ENCODE measurements at places on chromosomes 2 and 18.

GRCh38 chr2:45814488-45814887 is 163.0 kb downstream of the PRKCE start:
- no peak for DNase-seq

DNA sequence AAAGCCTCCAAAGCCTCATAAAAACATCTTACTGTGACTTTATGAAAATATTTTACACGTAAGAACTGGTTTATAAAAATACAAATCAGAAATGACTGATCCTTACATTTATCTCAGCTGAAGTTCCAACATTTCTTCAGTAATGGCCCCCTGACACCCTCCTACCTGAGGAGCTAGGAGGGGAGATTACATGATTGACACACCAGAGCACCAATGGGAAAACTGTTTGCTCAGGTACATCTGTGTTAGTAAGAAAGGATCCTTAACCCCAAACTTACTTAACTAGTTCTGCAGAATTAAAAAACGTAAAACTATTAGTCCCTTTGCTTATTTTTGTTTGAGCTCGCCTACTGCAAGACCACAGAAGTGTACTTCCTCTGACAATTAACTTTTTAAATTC is 27.0 kb downstream of the ENOSF1 start:
- DNase-seq, result no peak

DNA sequence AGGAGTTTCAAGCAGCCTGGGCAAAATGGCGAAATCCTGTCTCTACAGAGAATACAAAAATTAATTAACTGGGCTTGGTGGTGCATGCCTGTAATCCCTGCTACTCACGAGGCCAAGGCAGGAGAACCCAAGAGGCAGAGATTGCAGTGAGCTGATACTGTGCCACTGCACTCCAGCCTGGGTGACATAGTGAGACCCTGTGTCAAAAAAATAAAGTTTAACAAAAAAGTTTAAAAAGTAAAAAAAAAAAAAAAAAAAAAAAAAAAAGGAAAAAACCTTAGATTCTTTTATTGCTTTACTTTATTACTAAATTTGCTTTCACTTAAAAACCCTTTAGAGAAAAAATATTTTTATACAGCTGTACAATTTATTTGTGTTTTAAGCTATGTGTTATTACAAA is 10.7 kb downstream of the CREB1 start:
- DNase-seq, result no peak

DNA sequence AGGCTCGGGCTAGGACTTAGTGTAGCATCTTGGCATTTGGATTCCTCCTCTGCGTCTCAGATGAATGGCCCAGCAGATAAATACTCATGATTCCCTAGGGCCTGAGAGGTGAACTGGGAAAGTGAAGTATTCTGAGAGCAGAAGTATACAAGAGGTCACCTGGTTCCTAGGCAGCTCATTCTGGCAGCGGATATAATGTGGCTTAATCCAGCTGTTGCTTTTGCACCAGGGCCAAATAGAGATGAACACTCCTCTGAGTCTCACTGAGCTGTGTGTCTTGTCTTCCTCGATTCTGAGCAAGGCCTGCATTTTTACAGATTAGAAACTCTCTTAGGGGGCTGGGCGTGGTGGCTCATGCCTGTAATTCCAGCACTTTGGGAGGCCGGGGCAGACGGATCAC is 196.1 kb downstream of the SLC4A3 start:
- DNase-seq, result no peak

DNA sequence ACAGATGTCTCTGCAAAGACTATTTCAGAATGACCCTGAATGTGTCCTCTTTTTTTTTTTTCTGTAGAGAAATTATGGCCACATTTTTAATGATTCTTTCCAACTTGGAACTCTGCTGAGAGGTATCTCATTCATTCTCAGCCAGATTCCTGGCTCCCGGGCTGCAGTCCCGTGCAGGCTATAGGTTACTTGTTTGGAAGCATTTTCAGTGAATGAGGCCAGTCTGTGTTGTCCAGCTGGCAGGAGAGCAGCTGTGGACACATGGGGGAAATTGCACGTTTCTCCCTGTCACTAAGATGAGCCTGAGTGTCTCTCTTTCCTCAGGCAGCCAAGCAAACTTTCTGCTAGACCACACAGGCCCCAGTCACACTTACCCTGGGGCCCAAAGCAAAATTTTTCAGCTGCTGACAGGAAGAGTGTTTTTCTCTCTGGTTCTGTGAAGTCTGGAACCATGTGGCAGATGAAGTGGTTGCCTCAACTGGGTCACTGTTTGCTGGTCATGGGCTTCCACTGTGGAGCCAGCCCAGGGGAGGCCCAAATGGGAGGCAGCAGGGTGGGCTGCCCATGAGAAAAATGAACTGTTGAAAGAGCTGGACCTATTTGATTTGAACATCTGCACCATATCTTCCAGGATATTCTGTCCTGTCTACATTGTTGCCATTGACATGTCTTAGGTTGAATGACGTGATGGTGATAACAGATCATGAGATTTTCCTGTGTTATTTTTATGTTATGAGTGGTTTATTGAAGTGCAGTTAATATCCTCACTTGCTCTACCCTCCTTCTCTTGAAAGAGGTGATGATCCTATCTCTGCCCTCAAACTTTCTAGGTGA is 431.2 kb downstream of the LPIN1 start:
- DNase-seq, result no peak

GRCh38 chr2:234111523-234111922 is 61.0 kb downstream of the SPP2 start:
- no peak for DNase-seq

DNA sequence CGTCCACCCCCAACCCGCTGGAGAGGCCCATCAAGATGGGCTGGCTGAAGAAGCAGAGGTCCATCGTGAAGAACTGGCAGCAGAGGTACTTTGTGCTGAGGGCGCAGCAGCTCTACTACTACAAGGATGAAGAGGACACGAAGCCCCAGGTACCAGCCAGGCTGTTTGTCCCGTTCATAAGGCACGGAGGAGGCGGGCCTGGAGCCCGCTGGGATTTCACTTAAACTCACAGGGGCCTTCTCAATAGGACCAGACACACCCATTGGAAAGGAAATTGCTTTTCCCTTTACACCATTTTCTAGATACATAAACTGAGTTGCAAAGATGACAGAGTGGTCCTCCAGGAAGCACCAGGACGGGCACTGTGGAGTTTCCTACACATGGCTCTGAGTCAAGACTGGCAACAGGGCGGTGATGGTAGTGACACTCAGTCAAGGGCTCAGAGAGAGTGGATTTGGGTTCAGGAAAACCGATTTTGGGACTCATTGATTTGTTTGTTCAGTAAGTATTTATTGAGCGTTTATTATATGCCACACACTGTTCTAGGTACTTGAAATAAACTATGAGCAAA is 40.7 kb downstream of the ARHGAP25 start:
- no peak for DNase-seq

GRCh38 chr2:6071519-6071918 is 379.3 kb downstream of the SOX11 start:
- no peak for DNase-seq

GRCh38 chr2:60840880-60841279 is 40.5 kb upstream of the REL start:
- no peak for DNase-seq

GRCh38 chr18:46623541-46623940 is 33.5 kb downstream of the LOXHD1 start:
- DNase-seq, result peak; percentile 55

GRCh38 chr2:215636816-215637215 is 200.9 kb upstream of the FN1 start:
- DNase-seq, result no peak

DNA sequence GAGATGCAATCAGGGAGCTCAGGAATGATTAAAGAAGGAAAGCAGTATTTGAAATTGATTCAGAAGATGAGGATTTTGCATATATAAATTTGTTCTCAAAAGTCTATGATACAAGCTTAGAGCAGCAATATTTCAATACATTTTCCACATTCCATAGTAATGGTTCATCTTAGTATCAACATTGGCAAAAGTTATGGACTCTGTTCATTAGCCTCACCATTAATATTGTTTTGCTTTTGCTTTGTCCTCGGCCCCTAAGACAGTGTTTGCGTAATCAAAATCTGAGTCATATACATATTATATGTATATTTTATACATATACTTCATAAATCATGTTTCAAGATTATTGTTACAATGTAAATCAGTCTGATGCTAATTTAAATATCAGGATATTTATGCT is 176.6 kb downstream of the CNTNAP5 start:
- no peak for DNase-seq

GRCh38 chr2:201228271-201228911 is 31.9 kb upstream of the CASP8 start:
- no peak for DNase-seq

DNA sequence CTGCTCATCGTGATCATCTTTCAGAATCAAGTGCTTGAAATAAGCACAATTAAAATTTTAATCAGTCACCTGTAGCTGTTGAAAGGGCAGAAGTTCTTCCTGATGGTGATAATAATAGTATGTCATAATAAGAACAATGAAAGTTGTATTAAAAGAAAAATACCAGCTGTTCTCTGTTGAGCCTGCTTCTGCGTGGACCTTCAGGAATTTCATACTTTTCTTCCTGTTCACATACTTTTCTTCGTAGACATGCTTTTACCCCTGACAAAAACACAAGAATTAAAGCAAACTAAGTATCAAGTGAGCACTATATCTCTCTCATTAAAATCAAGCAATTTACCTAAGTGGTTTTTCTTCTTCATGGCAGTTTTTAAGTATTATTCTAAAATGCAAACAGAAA is 79.2 kb downstream of the BARD1 start:
- DNase-seq, result no peak

GRCh38 chr2:80126596-80127189 is 177.9 kb downstream of the LRRTM1 start:
- DNase-seq, result no peak

GRCh38 chr18:77111951-77112746 is 20.4 kb downstream of the MBP start:
- DNase-seq, result no peak

GRCh38 chr2:169018390-169018789 is 12.7 kb downstream of the ABCB11 start:
- no peak for DNase-seq

GRCh38 chr2:201275069-201275468 is 14.7 kb downstream of the CASP8 start:
- DNase-seq, result no peak

DNA sequence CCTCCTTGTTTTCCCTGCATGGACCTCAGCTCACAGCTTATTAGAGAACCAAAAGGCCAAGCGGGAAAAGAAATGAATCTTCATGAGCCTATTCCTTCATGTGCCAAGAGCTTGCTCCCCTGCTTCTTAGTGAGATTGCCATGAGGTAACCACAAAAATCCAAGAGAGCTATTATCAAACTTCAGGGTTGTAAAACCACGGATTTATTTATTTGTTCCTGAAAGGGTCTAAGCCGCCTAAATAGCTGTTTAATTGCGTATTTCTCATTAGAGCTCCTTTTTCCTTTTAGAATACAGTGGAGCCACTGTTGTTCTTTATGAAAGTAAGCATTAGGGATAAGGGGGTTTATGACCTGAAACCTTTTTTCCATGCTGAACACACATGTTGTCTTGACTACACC is 58.0 kb downstream of the SRD5A2 start:
- no peak for DNase-seq

GRCh38 chr18:12593866-12594265 is 64.0 kb downstream of the SPIRE1 start:
- DNase-seq, result no peak

DNA sequence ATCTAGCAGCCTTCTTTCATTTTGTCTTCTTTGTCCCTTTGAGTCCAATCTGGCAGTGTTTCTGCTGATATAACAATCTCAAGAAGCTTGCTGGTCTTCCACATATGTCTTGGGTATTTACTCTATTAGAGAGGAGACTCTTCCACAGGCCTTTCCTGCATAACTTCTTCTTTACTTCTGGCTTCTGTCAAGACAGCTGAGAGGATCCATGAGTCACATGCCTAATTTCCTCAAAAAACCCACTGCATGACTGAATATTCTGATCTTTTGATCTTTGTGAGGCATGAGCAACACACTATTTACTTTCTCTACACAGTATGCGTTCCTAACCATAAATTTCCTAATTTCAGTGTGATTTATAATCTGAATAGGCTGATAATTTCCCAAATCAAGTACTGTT is 5.1 kb upstream of the DCC start:
- DNase-seq, result no peak

GRCh38 chr2:212843409-212844199 is 305.0 kb upstream of the ERBB4 start:
- no peak for DNase-seq

DNA sequence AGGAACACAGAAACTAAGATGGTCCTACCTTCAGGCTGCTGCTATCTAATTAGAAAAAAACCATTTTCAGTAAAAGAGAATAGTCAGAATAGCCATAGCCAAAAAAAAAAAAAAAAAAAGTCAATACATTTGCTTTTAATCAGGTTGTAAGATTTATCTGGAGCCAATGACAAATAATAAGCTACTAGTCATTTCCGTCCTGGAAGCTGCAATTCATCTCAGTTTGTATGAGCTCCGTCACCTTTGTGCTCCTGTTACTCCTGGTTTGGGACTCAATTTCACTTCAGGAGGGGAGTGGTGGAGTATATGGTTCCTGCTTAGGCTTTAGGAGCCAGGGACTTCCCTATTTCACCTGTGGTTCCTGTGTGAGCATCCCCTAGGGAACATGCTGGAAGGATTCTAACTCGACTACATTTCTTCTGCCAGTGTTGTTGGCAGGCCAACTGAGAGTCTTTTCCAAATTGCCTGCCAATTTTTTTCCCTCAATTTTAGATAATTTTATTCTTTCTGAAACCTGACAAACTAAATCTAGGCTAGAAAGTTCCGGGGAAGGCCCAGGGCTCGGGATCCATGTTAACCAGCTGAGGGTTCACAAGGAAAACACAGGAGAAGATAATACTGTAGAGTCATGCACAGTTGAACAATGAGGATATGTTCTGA is 481.8 kb downstream of the DLGAP1 start:
- no peak for DNase-seq

DNA sequence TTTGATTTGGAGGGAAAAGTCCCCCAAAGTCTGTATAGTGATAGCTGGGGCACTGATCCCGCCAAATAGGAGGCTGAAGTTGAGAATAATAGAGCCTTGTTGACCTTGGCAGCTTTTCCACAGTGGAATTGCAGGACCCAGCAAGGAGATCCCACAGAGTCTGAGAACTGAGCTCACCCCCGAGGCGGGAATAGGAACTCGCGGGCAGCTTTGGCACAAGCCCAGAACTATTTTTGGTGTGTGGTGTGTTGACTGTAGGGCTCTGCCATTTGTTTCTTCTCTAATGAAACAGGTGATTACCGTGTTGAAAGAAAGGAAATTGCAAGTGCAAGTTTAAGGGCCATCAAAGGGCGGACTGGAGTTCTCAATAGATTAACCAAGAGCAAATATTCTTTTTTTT is 34.0 kb downstream of the SH3RF3 start:
- no peak for DNase-seq

DNA sequence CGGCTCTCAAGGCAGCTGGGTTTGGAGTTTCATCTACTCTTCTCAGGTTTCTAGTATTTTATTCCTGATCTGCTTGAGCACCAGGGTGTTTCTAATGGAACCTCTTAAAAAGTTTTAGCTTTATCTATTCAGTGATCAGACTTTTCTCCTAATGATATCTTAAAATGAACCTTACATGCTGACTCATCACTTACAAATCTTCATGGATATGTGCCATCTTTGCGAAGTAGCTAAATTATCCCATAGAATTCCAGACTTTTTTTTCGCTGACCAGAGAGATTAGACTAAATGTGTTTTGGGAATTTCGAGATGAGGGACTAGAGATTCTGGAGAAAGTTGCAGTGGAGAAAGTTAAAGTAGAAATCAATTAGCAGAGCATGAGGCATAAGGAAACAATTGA is 401.0 kb downstream of the GRB14 start:
- DNase-seq, result no peak

GRCh38 chr2:231861288-231861931 is 64.8 kb downstream of the NPPC start:
- no peak for DNase-seq

All from stimulated activated naive CD8-positive, alpha-beta T cell treated with anti-CD3 and anti-CD28 coated beads, Interleukin-15, amount 100 ng/mL, for 72 hours (primary cell).